ENCODE measurements at places on chromosomes 7 and 10.

DNA sequence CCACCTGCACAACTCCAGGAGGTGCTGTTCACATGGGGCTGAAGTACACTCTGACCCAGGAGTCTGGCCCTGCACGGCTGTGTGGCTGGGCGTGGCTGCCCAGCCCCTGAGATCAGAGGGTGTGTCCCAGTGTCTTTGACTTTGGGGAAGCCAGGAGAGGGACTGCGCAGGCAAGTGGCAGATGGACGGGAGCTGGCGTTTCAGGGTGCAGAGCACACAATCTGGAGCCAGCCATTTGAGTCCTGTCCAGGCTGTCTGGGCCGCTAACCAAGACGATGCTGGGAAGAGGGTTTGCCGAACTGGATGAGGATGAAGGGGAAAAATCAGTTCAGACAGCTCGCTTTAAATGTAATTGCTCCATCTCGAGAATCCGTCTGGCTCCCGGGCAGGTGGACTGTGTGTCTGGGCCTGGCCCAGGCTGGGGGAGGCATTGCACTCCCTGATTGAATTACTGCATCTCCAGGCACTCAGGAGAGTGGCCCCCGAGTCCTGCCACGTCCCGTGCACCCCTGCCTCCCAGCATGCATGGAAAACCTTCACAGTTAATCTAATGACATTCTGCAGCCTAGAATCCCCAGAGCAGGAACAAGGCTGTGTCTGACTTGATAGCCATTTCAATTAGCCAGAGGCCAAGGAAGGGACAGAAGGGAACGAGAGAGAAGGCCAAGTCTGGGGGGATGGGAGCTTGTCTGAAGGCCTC lies 120.8 kb upstream of the NANOS1 start:
- no peak for DNase-seq

- no peak for DNase-seq
These were observed 462.7 kb downstream of the SUGCT start for GRCh38 chr7:40597517-40597916.

GRCh38 chr10:29681676-29682448 lies 47.1 kb upstream of the SVIL start:
- no peak for DNase-seq

DNA sequence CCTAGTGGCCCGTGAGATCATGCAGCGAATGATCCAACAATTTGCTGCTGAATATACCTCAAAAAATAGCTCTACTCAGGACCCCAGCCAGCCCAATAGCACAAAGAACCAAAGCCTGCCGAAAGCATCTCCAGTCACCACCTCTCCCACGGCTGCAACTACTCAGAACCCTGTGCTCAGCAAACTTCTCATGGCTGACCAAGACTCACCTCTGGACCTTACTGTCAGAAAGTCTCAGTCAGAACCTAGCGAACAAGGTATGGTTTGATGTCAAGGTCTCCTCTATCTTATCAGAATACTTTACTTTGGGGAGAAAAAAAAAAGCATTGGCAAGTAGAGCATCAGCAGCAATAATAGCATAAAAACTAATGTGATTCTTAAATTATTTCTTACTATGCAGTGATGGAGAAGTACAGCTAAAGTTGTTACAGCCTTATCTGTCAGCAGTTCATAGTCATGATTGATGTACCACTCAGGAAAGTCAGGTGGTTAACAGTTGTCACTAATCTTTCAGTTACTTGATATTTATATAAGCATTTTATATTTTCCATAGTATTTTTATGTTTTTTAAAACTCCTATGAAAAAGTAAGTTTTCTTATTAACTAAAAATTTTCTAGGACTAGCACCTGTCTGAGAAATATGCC lies 117.1 kb downstream of the LCOR start:
- DNase-seq: no peak

- no peak for DNase-seq
These were observed 87.4 kb upstream of the KMT2E start for GRCh38 chr7:104926601-104927041.

- no peak for DNase-seq
These were observed 1.3 kb upstream of the TNRC18 start for GRCh38 chr7:5424749-5425506.

- DNase-seq: no peak
These were observed 678 bp upstream of the TMEM106B start for GRCh38 chr7:12210179-12211053.

DNA sequence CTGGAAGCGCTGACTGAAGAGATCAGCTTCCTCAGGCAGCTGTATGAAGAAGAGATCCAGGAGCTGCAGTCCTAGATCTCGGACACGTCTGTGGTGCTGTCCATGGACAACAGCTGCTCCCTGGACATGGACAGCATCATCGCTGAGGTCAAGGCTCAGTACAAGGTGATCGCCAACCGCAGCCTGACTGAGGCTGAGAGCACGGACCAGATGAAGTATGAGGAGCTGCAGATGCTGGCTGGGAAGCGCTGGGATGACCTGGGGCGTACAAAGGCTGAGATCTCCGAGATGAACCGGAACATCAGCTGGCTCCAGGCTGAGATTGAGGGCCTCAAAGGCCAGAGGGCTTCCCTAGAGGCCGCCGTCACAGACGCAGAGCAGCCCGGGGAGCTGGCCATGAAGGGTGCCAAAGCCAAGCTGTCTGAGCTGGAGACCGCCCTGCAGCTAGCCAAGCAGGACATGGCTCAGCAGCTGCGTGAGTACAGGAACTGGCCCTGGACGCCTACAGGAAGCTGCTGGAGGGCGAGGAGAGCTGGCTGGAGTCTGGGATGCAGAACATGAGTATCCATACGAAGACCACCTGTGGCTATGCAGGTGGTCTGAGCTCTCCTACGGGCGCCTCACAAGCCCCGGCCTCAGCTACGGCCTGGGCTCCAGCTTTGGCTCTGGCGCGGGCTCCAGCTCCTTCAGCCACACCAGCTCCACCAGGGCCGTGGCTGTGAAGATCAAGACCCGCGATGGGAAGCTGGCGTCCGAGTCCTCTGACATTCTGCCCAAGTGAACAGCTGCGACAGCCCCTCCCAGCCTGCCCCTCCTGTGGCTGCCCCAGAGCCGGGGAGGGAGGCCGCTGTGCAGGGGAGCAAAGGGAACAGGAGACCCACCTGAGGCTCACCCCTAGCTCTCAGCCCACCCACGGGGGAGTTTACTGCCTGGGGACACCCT lies 24.9 kb upstream of the AMPH start:
- DNase-seq: no peak

DNA sequence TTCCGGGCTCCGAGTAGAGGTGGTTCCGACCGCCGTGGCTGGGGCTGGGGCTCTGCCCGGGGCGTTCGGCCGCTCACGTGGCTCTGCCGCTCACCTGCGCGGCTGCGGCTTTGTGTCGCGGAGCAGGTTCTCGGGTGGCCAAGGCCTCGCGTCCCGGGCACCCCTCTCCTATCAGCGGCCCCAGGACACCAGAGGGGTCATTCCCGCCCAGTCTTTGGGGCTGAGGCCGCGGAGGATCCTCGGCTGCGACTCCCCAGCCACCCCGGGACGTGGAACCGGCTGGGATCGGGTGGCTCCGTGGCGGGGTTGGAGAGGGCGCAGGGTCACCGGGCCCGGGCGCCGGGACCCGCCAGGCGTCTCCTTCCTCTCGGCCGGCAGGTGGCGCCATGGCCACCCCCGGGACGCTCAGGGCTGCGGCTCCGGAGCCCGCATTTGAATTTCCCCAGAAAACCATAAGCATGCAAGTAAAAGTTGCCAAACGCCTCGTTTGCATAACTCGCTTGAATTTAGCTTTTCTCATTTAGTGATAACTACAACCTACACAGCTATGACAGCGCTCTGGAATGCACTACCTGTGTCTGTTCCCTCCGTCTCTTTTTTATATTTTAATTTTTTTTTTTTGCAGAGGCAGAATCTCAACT lies 1.2 kb downstream of the COL26A1 start:
- no peak for DNase-seq

DNA sequence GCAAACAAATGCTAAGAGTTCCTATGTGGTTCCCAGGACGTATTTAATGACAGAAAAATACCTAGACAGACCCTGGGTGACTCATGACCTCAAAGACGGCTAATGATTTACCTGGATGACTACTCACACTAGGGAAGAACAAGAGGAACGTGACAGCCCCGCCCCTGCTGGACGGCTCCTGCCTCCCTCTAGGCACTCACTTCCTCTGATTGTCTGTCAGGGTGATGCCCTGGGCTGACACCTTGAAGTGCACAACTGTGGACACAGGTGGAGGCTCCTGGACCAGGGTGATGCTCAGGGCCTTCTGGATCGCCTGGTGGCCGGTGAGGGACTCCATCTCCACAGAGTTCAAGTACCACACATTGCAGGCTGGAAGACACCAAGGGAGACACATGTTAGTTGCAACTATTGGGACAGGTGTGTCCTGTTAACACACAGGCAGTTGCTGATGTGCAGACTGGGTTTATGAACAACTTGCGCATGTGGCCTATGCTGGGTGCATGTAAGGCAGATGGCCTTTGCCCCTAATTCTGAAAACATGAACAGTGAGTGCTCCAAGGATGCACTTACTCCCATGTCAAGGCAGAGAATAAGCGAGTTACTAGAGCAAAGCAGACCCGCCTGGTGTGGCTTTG lies 298.3 kb downstream of the TNS3 start:
- no peak for DNase-seq

DNA sequence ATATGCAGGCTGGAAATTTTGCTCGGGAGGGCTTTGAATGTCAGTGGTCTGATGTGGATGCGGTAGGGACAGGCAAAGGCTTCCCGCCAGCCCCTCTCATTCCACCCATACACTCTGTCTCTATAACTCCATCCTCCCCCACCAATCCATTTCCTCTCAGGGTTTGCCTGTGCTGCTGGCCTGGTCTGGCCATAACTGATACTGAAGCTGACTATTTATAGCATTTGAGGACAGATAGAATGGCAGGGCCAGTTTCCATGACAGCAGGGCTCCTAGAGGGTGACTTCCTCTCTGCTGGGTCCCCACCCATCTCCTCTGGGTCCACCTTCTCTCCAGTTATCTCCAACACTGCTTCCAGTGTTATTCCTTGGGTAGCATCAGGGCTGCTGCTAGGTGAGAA lies 6.6 kb upstream of the PDLIM1 start:
- no peak for DNase-seq

GRCh38 chr7:24555184-24555583 lies 18.1 kb upstream of the PALS2 start:
- no peak for DNase-seq

DNA sequence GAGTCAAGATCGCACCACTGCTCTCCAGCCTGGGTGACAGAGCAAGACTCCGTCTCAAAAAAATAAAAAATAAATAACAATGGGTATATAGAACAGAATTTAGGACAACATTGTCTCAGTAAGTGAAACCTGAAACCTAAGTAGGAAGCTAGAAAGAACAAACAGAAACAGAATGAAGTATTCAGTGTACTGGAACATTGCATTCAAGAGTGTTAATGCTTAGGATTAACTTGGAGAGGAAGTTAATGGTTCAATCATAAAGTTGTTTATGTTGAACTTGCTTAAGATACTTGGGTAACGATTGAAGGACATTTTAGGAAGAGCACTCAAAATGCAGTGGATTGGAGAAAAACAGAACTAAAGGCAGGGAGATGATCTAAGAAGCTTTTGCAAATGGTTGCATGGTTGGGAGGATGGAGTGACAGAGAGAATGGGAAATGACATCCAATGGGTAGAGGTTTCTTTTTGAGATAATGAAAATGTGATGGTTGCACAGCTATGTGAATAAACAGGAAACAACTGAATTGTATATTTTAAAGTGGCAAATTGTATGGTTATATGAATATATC lies 233.7 kb downstream of the ADK start:
- no peak for DNase-seq

DNA sequence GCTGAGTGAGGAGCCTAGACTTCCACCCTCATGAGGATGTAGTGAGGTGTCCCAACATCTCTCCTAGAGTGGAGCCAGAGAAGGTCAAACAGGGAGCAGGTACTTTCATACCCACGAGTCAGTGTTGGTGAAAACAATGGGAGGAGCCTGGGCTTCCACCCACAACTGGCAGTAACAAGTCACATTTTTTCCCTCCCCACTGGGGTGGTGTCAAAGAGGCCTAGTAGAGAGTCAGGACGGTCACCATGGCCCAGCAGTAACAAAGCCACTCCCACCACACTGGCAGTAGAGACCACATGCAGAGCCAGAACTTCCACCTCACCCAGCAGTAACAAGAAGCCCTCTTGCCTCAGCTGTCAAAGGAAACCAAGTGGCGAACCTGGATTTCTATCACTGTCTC lies 280.2 kb upstream of the IMMP2L start:
- DNase-seq: no peak

DNA sequence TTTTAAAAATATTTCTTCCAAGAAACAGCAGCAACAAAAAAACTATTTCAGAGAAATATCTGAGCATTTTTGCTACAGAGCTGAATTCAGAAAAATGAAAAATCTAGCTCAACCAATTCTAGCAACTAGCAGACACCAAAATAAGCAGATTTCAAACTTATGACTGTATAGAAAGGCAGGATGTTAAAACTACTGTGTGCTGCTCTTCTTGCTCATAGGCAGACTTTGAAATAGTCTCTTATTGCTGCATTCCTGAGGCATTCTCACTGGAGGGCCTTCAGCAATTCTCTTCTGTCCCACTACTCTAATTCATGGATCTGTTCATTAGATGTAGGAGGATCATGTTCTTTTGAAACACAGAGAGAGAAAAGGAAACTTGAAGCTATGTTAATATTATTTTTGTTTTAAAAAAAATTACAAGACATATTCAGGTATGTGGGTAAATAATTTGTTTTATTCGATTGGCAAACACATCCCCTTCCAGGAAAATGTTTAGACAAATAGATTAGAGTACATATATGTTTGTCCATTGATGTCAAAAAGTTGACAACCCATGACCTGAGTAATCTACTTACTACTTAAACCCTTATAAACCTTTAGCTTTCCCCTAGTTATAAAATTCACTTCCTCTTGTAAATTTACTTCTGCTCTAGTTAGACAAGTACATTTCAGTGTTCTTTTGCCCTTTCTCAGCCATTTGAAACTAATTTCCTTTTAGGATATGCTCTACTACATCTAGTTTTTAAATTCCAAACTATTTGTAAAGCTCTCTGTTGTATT lies 428.2 kb upstream of the POT1 start:
- DNase-seq: no peak

- DNase-seq: peak; percentile 66
These were observed 128.5 kb downstream of the INHBA start for GRCh38 chr7:41574377-41574776.

DNA sequence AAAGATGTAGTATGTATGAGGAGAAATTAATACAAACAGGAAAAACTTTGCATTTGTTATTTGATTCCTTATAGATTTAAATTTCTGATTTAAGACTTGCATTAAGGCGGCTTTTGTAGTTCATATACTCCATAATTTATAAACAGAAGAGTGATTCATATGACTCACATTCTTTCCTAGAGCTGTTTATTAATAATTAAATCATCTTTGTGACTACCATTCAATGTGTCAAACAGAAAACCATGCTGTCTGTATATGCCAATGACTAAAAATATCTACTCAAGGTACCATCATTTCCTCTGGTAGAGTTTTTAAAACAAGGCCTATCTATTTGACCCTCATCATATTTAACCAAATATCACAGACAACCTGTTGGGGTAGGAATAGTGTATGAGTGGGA lies 501.7 kb downstream of the PARD3 start:
- no peak for DNase-seq

- DNase-seq: no peak
These were observed at the start of gene SORCS3 for GRCh38 chr10:104641187-104641936. SORCS3 (plus strand) TSS chr10:104641290.

Measured in pulmonary artery endothelial cell (primary cell).